ENCODE measurements at places on chromosomes 3 and 15. TPM values are rescaled to one million over a fixed set of nuclear protein-coding genes. Genes with fewer than 3 reads are reported as not detected.

CHRM5 gene
- polyA plus RNA-seq, result 0.13 TPM

NEO1 gene
- 126 TPM for polyA plus RNA-seq

RRP9 gene
- 19.3 TPM for polyA plus RNA-seq

P2RY12 gene
- 1.2 TPM for polyA plus RNA-seq

GOLGA6A gene
- 0.09 TPM for polyA plus RNA-seq

HHATL gene
- 0.37 TPM for polyA plus RNA-seq

AGTR1 gene
- polyA plus RNA-seq, result 23.6 TPM

GRK7 gene
- 0.13 TPM for polyA plus RNA-seq

TNNC1 gene
- 6.8 TPM for polyA plus RNA-seq

CCR9 gene
- 0.22 TPM for polyA plus RNA-seq

SPINK8 gene
- polyA plus RNA-seq, result not detected

CSPG4 gene
- polyA plus RNA-seq, result 11.7 TPM

SERPINI2 gene
- polyA plus RNA-seq, result 0.92 TPM

CCR1 gene
- 2.6 TPM for polyA plus RNA-seq

CD86 gene
- 1.8 TPM for polyA plus RNA-seq

PDCD6IP gene
- 158 TPM for polyA plus RNA-seq

MUC20 gene
- 31.5 TPM for polyA plus RNA-seq

CHRFAM7A gene
- polyA plus RNA-seq, result 2.5 TPM

SOX14 gene
- polyA plus RNA-seq, result not detected

CIDEC gene
- not detected for polyA plus RNA-seq

A4GNT gene
- 0.97 TPM for polyA plus RNA-seq

CCR5 gene
- 0.68 TPM for polyA plus RNA-seq

CLDN18 gene
- 0.98 TPM for polyA plus RNA-seq

GP9 gene
- 0.97 TPM for polyA plus RNA-seq

ERC2 gene
- polyA plus RNA-seq, result 3.4 TPM

RETNLB gene
- not detected for polyA plus RNA-seq

SLC15A2 gene
- 15.5 TPM for polyA plus RNA-seq

STXBP5L gene
- polyA plus RNA-seq, result 0.21 TPM

CRTC3 gene
- 30.7 TPM for polyA plus RNA-seq
